ENCODE measurements at places on chromosomes 11 and 22.

GRCh38 chr11:10770626-10771254 is 19.7 kb downstream of the CTR9 start:
- DNase-seq, result peak; percentile 54

DNA sequence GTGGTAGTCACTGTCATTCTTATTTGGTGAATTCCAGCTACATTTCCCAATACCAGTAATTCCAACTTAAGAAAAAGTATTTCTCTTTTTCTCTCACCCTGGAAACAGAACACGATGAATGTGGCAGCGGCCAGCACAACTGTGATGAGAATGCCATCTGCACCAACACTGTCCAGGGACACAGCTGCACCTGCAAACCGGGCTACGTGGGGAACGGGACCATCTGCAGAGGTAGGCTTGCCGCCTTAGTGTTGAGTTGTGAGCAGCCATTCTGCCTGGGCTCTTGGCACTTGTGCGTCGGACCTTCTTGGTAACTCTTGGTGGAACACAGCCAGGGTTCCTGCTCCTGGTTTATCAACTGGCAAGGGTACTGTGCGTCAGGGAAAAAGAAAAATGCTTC is 559.8 kb downstream of the NELL1 start:
- no peak for DNase-seq

DNA sequence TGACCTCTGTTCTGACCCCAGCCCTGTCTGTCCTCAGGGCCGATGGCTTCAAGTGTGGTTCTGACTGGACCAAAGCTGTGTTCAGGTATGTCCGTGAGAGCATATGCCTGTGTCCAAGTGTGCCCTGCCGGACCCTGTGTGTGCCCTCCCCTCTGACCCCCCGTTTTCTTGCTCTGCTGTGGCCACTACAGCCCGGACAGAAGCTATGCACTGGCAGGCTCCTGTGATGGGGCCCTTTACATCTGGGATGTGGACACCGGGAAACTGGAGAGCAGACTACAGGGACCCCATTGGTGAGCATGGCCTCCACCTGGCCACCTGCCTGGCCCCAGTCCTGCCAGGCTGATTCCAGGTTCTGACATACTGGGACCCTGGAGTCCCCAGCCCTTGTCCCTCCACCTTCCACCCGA is 14.5 kb downstream of the ATG16L2 start:
- no peak for DNase-seq

- DNase-seq, result no peak
These were observed 50.5 kb downstream of the POLD3 start for GRCh38 chr11:74642912-74643311.

GRCh38 chr11:129077191-129077590 is 114.9 kb downstream of the ARHGAP32 start:
- no peak for DNase-seq

DNA sequence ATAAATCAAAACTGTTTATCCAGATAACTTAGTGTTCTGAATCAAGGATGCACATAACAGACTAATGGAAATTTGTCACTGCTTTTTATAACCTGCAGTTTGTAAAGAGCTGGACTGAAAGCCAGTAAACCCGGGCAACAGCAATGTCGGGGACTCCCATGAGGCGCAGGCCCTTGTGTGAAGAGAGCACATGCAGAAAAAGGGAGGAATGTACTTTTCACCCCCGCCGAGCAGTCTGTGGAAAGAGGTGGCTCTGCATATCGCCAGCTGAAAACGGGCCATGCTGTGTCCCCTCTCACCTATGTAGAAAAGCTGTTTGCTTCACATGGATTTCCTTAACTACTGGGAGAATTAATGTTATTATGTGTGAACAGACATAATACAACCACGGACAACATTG is 291.2 kb downstream of the CADM1 start:
- no peak for DNase-seq

DNA sequence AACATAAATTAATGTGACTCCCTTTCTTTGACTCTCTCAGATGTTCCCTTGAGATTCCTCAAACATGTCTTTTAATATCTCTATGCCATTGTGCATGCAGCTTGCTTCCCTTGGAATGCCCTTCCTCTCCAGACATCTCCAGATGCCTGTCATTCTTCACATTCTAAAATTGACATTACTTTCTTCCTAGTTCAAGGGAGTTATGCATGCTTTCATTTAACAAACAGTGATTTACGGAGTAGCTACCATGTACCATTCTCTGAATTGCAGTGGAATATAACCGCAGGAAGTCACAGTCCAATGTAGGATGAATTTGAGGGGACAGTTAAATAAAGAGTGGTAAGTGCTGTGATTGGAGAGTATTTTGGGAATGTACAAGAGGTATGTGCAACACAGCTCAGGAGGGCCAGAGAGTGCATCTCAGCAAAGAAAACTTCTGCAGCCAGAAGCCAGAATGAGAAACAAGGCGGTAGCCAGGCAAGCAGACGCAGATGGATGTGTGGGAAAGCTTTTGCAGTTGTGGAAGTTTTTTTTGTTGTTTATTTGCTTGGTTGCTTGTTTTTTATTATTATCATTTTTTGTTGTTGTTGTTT is 18.7 kb downstream of the MMP10 start:
- DNase-seq, result no peak

DNA sequence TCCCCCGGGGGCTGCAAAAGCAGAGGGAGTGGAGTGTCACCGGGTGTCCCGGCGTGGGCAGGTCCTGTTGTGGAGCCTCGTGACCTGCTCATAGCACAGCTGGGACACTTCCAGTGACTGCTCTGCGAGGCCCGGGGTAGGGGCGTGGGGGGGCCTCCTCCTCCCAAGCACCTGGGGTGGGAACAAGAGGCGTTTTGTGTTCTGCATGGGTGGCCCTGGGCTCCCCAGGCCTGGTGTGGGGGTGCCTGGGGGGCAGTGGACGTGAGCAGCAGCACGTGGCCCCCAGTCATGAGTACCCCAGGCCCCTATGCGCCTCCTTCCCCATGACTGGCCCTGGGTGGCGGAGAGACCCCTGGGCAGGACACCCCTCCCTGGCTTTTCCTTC is 104.7 kb downstream of the KCNQ1 start:
- no peak for DNase-seq

DNA sequence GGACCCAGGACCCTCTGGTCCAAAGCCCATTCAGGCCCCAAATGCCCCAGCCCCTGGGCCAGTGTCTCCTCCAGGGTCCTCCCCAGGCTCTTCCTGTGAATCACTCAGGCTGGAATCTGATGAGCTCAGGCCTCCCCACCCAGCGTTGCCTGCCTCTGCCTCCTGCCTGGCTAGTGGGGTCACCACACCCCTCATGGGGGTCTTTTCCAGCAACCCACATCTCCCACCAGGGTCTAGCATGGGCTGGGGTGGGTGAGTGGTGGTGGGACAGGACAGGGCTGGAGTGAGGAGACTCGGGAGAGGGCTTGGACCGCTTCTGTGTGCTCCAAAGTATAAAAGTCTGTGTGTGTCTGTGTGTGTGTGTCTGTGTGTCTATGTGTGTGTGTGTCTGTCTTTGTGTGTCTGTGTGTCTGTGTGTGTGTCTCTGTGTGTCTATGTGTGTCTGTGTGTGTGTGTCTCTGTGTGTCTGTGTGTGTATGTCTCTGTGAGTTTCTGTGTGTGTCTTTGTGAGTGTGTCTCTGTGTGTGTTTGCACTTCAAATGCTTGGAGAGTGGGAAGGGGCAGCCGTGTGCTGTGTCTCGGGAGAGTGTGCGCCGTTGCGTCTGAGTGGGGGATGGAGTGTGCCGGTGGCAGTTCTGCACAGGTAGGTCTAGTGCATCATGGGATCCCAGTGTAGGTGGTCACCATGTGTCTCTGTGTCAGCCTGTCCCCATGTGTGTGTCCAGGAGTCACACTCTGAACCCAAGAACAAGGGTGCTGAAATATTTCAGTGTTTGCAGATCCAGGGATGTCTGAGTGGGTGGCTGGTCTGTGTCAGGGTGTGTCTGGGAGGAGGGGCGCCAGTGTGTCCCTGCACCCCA is 8.8 kb downstream of the RIN1 start:
- no peak for DNase-seq

GRCh38 chr11:60816590-60817157 is 25.2 kb upstream of the CCDC86 start:
- DNase-seq, result no peak

DNA sequence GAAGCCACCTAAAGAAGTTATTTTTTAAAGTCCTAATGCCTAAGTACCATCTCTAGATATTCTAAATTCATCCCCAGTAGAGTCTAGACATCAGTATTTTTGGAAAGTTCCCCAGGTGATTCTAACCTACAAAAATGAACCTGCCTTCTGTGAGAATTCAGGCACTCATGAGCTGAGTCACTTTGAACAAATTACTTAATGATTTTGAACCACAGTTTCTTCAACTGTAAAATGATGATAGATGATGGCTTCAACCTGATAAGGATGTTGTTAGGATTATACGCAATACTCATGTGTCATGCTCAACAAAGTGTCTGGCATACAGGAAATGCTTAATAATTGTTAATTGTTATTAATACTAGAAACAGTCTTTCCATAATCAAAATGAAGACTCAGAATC is 82.8 kb upstream of the OR5AK2 start:
- DNase-seq, result no peak

GRCh38 chr11:59756845-59757244 is 1.7 kb downstream of the STX3 start:
- DNase-seq, result no peak

GRCh38 chr22:44659140-44659539 is 42.9 kb upstream of the PRR5 start:
- no peak for DNase-seq

DNA sequence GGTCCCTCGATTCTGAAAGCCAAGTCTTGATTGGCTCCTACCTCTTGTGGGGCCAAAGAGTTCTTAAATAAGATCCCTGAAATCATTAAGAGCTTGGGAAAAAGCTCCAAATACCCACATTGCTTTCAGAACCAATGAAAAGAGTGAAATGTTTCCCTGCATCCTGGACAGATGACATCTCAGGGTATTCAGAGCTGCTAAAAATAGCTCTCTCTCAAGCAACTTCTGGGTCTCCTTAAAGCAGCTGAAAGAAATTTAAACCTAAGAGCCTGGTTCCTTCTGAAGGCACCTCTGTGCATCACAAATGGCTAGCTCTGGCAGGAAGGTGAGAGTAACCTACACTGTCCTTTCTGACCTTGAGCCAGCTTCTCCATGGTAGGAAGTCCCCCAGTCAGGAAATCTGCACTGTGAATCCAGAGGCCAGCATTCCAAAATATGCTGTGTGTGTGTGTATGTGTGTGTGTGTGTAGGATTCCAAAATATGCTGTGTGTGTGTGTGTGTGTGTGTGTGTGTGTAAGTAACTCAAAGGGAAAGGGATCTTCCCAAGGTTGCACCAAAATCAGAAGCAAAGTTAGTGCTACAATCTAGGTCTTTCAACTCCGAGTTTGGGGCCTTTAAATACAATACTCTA is 50.1 kb downstream of the RELT start:
- no peak for DNase-seq

DNA sequence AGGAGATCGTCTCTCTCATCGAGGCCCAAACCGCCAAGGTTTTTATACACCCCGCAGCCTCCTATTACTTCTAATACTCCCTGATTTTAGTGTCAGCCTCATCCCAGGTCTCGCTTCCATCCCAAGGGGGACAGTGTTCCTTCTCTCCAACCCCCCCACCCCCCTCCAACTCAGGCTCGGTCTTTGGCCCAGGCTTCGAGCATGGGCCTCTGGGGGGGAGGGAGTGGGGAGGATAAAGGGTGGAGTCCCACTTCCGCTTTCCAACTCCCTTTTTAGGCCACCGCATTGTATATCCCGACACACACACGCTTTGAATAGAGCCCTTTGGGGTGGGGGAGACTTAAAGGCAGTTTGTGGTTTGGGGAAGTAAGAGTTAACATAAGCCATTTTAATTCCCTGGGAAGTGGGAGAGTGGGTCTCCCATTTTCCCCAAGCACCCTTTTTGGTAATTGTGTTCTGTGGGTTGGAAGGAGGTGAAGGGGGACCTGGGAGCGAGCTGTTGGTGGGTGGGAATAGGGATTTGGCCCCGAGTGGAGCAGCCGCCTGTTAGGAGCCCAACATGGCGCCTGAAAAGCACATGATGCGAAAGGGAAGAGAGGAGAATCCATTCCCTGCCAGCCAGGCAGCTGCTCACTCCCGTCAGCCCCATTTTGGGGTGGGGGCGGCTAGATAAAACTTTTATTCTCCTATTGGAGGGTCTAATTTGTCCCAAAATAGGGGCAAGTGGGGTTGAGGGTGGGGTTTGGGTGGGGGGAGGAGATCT is 844 bp downstream of the PCF11 start:
- DNase-seq, result peak; percentile 60

GRCh38 chr11:65672180-65672860 is 9.6 kb upstream of the RELA start:
- DNase-seq, result no peak

- DNase-seq, result no peak
These were observed 74.3 kb downstream of the SHANK2 start for GRCh38 chr11:71178076-71178475.

GRCh38 chr22:17430412-17430811 is 61.2 kb downstream of the CECR2 start:
- DNase-seq, result no peak

- no peak for DNase-seq
These were observed 4.3 kb downstream of the ZC3H7B start for GRCh38 chr22:41305646-41306045.

GRCh38 chr11:72227316-72228228 is 3.0 kb downstream of the INPPL1 start:
- DNase-seq, result no peak

DNA sequence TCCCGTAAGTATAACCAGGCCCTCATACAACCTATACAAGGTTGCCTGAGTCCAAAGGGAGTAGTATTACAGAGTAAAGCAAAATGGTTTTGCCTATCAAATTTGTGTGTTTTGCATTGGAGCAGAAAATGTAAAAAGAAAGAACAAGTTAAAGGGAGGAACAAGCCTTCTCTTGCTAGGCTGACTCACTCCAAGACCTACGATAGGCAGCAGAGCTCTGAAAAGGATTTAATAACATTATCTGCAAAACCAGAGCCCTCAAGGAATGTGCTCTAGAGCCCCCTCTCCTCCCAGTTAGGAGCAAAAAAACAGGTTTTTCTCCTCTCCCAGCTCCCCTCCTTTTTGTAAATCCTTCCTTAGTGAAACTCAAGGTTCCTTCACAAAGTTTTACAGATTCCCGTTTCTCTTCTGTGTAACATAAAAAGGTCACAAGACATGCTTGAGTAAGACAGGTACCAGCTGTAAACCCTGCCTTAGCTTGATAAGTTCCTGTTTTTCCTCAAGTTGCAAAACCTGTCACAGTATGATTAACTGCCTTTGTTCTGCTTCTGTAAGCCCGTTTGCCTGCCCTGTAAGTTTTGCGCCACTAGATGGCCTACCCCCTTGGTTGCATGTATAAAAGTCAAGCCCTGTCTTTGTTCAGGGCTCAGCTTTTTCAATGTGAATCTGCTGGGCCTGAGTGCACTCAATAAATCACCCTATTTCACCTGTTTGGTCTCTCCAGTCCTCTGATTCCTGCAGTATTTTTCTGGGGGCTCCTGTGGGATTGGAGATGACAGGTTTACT is 498.2 kb downstream of the KCNA4 start:
- no peak for DNase-seq

DNA sequence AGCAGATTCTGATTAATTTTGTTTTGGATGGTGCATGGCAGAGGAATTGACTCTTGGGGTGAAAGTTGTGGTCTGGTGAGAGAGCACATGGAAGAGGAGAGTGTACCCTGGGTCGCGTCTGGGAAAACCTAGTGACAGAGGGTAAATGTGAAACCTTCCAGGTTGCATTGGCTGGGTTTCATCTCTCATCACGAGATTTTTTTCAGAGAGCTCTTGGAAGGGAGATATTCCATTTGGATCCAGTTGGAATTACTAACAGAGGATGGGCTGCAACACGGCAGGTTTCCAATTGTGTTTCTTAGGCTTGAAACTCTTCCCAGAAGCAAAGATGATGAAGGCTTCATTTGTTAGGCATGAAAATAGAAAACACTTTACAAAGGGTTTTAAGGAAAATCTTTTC is 109.7 kb upstream of the MTMR2 start:
- no peak for DNase-seq

GRCh38 chr22:47279746-47280145 is 517.3 kb downstream of the TBC1D22A start:
- no peak for DNase-seq
